ENCODE measurements at places on chromosomes 5 and 9.

DNA sequence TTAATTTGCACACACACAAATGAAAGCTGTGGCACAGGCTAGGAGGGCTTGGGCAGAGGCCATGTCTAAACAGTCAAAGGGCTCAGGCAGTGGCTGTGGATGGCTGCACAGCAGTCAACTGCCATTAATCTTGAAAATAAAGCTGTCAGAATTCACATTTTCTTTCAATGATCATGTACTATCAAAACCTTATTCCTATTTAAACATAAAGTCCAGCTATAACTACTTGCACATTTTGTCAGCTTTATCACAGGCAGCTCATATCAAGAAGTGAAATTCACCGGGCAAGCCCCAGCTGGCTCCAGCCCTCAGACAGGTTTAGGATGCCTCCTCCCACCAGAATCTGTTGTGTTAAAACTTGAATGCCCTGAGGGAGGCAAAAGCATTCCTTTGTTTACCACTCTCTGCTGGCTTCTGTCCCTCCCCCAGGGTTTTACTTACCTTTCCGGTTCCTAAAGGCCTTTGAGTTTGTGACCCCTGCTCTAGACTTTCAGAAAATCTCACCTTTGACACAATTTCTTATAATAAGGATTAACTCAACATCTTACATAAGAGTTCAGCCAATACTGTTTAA is 54.9 kb upstream of the GRAMD2B start:
- DNase-seq, result no peak

DNA sequence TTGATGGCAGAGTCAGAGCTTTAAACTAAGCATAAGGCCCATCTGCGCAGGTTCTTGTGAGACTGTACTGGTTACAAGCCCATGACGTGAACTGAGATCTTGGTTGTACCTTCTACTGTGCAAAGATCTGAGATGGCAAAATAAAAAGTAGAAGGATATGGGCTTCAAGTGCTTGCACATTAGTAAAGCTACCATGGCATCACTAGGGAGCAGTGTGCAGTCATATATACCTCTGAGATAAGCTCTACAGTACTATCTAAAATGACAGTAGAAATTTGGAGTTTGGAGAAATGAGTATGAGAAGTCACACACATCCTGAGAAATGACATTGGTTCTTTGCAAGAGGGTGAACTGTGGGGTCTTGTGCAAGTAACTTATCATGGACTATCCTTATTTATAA is 408.2 kb upstream of the PRR16 start:
- no peak for DNase-seq

DNA sequence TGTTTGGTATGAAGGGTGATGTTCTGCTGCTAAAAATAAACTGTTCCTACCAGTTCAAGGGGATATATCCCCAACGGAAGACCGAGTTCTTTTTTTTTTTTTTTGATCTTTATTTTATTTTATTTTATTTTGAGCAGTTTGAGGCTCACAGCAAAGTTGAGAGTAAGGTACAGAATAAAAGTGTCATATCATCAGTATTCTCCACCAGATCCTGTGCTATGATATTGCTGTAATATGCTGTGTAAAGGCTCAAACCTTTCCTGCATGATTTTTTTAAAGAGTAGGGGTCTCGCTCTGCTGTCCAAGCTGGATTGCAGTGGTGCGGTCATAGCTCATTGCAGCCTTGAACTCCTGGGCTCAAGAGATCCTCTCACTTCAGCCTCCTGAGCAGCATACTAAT is 34.8 kb upstream of the DHFR start:
- DNase-seq, result no peak

DNA sequence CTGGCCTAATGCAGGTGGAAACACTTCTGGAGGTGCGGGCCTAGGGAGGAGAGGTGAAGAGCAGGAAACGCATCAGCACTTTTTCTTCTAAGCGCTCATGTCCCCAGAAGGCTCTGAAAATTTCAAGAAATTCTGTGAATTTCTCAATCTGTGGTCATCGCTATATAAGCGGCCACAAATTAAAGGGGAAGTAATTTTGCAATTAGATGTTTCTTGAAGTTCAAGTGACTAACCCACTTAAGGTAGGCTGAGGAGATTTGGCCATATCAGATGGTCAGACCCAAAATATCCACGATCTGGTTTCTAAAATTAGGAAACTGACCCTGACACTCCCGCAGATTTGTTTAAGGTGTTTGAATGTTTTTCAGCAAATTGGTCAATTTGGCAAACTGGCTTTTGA is 16.6 kb upstream of the HMGCR start:
- peak; percentile 42 for DNase-seq

- DNase-seq, result no peak
Observed at GRCh38 chr9:785997-786396, 55.5 kb upstream of the DMRT1 start.

GRCh38 chr9:19160085-19160484 is 32.8 kb upstream of the PLIN2 start:
- no peak for DNase-seq

- no peak for DNase-seq
Observed at GRCh38 chr9:93480262-93480661, 26.9 kb upstream of the FAM120AOS start.

DNA sequence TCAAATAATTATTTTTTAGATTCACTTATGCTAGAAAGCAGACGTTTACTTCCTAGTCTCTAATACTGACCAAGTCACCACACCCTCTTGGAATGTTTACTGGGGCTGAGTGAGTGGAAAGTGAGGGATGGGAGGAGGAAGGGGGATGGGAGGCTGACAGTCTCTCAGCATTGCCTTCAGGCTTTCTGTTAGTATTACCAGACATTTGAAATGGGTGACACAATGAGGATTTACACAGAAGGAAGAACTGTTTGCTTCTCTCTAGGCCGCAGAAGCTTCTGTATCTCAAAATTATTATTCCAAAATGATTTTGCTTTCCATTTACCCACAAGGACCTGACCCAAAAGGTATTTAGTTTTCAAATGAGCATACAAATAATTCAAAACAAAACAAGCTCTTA is 232.8 kb upstream of the ZNF608 start:
- DNase-seq, result no peak

- DNase-seq, result no peak
Observed at GRCh38 chr5:17163221-17163620, 54.2 kb upstream of the BASP1 start.

DNA sequence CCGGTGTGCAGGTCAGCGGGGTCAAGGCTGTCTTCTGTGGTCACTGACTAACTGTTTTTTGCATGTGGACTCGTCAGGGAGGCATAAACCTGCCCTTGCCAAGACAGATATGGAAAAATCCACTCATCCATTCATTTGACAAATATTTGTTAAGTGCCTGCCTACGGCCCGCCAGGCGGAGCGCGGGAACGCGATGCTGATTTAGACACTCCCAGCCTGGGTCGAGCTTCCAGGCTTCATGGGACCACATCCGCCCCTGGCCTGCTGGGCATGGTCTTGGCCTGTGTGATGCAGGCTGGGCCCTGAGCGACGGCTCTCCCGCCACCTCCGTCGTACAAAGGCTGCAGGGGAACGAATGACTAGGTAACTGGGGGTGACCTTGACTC is 18.1 kb downstream of the MYMK start:
- DNase-seq, result peak; percentile 95

GRCh38 chr5:38809388-38810359 is 36.1 kb upstream of the OSMR start:
- DNase-seq, result peak; percentile 70

GRCh38 chr5:120465436-120465961 is 1.4 kb downstream of the PRR16 start:
- no peak for DNase-seq

DNA sequence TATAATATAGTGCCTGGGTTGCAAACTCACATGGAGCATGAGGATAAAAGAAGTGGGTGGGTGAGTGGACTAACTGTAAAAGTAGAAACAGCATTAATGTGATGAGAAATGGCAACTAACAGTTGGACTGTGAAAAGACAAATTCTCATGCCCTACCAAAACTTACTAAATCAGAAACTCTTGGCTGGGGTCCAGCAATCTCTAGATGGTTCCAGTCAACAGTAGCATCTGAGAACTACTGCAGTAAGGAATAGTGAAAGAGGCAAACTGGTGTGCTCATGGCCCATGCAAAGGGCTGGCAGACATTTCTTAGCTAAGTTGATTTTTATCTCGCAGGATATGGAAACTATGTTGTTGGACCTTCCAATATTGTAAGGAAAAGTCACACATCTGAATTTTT is 150.3 kb downstream of the PIK3R1 start:
- no peak for DNase-seq

DNA sequence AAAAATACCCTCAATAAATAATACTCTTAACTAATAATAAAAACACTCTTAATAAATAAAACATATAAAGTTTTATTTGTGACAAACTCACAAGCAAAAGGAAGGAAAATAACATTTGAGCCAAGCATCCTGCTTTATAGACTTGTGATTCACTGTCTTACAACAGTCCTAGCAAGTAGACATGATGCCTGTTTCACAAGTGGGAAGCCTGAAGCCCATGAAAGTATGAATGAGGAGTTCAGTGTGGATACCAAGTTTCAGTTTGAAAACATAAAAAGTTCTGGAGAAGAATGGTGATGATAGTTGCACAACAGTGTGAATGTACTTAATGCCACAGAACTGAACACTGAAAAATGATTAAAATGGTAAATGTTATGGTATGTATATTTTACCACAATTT is 10.9 kb downstream of the HABP4 start:
- DNase-seq, result no peak

DNA sequence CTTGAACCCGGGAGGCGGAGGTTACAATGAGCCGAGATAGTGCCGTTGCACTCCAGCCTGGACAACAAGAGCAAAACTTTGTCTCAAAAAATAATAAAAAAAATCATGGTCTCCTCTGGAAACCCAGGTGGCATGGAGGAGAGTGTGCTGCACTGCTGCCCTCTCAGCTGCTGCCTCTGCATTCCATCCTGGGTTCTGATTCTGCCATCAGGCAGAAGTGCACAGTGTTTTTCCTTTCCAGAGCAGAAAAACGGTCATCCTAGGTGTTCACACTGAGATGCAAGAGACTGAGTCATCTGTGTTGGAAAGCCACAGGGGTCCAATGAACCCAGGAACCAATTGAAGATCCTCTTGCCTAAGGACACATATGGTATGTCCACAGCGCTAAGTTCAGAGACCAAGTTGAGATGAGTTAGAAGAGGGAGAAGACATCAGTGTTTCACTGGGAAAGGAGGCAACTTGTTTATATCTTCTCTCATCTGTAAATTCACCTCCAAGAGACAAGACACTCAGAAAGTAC is 88.8 kb upstream of the DMRT1 start:
- DNase-seq, result peak; percentile 5

GRCh38 chr5:140391732-140392131 is 9.9 kb upstream of the ANKHD1 start:
- no peak for DNase-seq

DNA sequence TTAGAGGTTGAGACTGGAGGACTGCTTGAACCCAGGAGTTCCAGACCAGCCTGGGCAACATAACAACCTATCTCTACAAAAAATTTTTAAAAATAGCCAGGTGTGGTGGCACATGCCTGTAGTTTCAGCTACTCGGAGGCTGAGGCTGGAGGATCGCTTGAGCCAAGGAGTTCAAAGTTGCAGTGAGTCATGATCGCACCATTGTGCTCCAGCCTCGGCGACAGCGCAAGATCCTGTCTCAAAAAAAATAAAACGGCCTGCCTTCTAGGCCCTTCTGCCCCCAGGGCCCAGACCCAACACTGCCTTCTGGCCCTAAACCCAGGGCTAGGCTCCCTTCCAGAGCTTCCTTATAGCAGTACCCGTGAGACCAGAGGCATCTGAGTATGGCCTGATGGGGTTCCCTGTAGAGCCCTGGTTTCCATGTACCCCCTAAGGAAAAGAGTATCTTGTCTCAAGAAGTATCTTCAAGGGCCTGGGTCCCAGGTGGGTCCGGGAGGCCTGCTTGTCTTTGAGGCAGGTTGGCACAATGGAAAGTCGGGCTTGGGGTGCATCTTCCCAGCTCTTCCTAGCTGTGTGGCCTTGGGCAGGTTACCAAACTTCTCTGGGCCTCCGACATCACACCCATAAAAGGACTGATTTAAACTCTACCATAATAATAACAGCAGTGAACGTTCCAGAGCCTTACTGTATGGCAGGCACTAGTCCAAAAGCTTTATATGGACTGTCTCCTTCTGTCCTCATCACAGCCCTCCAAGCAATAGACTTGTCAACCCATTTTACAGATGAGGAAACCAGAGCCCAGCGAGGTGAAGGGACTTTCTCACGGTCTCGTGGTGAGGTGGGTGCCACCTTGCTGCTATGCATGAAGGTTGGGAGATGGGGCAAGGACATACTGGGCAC is 9.6 kb downstream of the LRRC8A start:
- DNase-seq, result no peak

DNA sequence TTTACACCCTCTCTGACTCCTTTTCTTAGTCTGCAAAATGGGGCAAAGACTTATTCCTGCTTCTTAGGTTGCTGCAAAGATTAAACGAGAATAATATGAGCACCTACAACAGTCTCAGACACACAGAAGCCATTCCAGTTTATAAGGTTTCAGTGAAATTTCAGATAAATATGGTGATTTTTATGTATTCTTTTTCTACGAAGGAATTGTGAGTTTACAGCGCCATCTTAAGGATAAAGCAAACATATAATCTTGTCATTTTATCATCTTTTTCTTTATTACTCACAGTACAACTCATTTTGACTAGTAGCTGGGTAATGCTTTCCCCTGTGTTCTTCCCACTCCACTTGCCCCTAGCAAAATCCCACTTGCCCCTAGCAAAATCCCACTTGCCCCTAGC is 29.2 kb upstream of the SMC5 start:
- DNase-seq, result peak; percentile 25

DNA sequence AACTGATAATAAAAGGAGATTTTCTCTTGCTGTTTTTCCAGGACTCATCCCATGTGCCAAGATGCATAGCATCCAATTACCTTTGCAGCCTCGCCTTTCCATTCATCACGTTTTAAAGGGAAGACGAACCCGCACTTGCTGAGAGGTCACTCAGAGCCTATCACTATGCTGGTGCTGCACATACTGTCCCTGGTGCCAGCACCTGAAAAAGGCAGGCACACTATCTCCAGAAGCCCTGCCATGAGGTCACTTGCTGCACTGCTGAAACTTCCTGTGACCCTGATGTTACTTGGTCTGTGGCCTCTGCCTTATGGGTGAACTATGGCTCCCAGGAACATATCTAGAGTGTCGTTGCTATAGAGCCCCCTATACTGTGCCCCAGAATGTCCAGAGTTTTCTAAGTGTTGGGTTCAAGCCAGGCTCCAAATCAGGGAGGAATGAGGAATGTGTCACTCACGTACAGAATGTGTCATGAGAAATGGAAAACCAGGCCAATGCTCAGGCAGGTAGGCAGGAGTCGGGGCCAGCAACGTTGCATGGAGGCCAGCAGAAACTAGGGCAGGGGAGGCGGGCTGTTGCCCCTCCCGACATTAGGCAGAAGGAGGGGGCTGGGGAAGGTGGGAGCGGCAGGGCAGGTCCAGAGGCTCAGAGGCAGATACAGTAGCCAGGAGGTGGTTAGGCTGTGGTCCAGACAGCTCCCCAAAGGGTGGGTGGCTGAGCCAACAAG is 262.1 kb downstream of the CRB2 start:
- DNase-seq, result no peak

- DNase-seq, result no peak
Observed at GRCh38 chr9:18969128-18969527, 63.9 kb downstream of the SAXO1 start.

Data from RCC 7860 (cell line).